Caco-2 (cell line): ENCODE measurements at places on chromosomes 5 and 9.
A peak's percentile ranks its signal among the peaks of the same experiment; 100 is the strongest.

- no peak for DNase-seq
These were observed 555.8 kb upstream of the CLINT1 start for GRCh38 chr5:158414780-158415179.

- no peak for DNase-seq
These were observed 11.6 kb upstream of the CMBL start for GRCh38 chr5:10319202-10319851.

- no peak for DNase-seq
These were observed 50.7 kb downstream of the SECISBP2 start for GRCh38 chr9:89368978-89369377.

- no peak for DNase-seq
These were observed 87.6 kb upstream of the PLCXD3 start for GRCh38 chr5:41598011-41598410.

DNA sequence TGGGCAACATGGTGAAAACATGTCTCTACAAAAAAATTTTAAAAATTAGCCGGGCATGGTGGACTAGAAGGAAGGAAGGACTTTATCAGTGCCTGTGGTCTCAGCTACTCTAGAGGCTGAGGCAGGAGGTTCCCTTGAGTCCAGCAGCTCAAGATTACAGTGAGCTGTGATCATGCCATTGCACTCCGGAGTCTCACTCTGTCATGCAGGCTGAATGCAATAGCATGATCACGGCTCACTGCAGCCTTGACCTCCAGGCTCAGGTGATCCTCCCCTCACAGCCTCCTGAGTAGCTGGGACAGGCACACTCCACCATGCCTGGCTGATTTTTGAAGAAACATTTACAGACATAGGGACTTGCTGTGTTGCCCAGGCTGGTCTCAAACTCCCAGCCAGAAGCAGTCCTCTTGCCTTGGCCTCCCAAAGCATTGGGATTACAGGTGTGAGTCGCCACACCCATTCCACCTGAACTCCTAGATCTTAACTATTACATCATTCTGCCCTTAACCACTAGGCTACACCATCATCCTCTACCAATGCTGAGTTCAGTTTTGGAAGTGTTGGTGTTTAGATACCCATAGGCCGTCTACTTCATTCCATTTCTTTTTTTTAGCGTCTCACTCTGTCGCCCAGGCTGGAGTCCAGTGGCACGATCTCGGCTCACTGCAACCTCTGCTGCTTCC is 2.0 kb upstream of the URM1 start:
- no peak for DNase-seq

DNA sequence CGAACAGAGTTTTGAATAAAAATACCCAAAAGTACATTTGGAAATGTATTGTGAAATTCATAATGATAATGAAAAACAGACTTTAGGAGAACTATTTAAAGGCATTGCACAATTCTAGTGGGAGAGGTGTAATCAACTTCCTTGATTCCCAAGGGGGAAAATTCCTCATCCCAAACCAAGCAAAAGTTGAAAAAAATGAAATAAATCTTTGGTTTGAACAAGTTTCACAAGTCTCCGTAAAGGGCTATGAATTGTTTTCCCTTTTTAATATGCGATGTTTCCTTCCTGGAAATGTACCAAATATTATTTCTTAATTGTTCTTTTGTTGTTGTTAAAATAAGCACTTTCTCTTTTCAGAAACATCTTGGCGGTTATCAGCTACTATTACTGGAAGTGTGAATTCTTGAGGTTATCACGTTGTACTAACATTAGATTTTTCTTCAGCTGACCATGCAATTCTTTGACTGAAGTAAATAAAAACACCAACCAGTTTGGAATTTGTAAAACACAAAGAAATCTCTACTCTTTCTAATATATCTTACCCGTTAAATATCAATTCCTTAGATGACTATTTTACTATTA is 59.3 kb downstream of the SVEP1 start:
- no peak for DNase-seq

GRCh38 chr9:10721301-10721700 is 108.5 kb upstream of the PTPRD start:
- DNase-seq: no peak

GRCh38 chr5:172188893-172189692 is 1.1 kb upstream of the STK10 start:
- DNase-seq: no peak

DNA sequence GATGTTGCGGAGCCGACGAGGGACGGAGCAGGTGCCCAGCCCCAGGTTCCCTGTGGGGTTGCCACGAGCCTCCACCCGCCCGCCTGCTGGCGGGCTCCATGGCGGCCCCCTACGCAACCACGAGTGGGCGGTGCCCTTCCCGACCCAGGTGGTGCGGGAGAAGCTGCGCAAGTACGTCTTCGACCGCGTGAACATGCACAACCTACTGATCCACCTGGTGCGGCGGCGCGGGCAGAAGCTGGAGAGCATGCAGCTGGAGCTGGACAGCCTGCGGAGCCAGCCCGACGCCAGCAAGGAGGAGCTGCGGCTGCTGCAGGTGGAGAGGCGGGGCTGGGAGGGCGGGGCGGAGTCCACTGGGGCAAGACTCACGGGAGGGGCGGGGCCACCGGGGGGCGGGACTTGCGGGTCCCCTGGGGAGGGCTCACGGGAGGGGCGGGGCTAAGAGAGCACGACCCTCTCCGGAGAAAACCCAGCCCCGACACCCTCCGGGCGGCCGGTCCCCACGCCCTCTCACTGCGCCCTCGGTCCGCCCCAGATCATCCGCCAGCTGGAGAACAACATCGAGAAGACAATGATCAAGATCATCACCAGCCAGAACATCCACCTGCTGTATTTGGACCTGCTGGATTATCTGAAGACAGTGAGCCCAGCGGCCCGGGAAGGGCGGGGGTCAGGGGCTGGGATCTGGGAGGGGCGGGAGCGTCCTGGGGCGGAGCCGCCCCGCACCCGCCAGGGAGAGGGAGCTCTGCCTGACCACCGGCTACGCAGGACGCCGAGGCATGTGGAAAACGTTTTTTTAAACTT is 3.9 kb downstream of the CCDC183 start:
- DNase-seq: peak; percentile 90

DNA sequence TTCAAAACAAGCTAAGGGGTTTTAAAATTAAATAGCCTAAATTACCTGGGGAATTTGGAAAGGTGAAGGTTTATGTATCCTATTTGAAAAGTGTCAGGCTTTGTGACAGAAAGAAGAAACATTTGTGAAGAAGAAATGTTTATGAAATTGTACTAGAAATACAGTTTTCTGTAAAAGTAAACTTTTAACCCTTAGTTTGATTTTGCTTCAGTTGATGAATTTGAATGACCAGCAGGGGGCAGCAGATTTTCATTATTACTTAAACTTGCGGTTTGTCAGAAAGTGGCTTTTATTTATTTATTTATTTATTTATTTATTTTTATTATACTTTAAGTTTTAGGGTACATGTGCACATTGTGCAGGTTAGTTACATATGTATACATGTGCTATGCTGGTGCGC is 58.1 kb downstream of the NNT start:
- peak; percentile 39 for DNase-seq
